ENCODE measurements at places on chromosomes 7 and 10. TPM values are rescaled to one million over a fixed set of nuclear protein-coding genes. Genes with fewer than 3 reads are reported as not detected.

- H3K36me3 ChIP-seq, result no peaks in the 10 kb centered on the region
- no peaks in the 10 kb centered on the region for H3K4me1 ChIP-seq
- no peak for DNase-seq
- H3K4me3 ChIP-seq, result no peak overlapping the region
These were observed 94.5 kb downstream of the PDGFA start for GRCh38 chr7:424961-425793.

DNA sequence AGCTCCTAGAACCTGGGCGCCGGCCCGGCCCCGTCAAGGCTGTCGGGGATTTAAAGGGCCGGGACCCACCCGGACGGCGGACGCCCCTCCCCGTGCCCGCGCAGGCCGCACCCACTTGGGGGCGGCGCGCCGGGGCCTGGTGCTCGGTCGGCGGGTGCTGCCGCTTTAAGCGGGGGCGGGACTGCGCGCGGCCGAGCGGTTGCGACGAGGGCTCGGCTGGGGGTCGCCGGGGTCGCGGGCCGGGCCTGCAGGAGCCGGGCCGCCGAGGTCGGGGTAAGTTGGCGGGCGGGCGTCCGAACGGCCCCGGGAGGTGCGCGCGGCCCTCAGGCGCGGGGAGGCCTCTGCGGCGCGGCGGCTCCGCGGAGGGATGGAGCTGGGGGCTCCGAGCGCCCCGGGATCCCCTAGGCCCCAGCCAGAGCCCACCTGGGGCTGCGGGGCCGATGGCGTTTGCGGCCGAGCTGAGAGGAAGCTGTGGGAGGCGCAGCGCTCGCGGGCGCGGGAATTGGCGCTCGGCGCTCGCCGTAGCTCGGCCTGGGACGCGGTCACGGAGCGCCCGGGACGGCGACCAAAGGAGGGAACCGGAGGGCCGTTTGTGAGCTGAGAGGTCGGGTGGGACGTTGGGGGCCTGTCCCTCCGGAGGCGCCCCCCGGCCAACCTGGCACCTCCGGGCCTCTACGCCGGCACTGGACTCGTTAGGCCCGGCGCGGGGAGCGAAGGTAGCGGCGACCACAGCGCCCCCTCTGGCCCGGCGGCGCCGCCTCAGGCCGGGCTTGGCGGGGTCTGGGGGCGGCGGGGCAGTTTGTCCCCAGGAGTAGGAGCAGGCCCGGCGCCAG lies at the start of gene TRRAP:
Gene TRRAP (plus strand): TSS at position 168 of the 833 bp plus-strand sequence. CDS start 2,619 bp downstream, outside the sequence.
- H3K27ac ChIP-seq, result peak within 1 kb of the TSS; percentile 97
- H3K4me1 ChIP-seq, result peaks cover 11% of the 10 kb centered on the region
- no peaks in the 10 kb centered on the region for H3K27me3 ChIP-seq
- peak; percentile 80 for DNase-seq

DNA sequence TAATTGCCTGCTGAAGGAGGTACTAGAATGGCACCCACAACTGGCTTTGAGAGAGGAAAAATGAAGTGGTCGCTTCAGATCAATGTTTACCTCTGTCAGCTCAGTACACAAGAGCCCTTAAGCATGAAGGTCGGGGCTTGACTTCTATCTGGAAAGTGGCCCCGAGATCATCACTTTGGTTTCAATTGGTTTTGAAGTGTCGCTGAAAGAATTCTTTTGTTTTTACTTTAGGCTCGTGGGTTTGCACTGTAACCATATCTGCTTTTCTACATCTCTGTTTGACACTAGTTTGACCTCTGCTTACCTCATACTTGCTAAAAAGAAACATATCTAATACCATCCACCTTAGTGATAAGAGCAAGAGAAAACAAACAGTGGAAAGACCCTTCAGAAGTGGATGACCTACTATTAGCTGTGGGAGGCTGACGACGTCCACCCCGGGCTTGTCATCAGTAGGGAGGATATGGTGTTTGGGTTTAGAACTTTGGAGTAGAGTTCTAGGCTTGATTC lies 361.8 kb downstream of the GATA3 start:
- H3K36me3 ChIP-seq, result no peaks in the 10 kb centered on the region
- no peaks in the 10 kb centered on the region for H3K4me1 ChIP-seq
- no peak for DNase-seq

DNA sequence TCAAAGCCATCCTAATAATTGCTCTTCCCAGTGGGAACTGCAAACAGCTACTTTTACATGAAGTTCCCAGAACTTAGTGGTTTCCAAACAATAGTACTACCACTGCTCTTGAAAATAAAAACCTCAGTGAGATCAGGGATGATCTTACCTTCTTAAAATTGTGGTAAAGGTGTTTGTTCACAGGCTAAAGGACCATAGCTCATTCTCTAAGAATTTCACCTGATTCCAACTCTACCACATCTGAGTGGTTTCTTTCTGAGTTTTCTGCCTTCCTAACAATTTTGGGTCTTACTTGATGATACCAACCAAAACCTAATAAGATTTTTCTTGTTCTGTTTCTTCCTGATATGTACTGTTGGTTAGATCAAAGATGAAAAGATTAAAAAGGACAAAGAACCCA lies 45.6 kb upstream of the AGBL3 start:
- no peaks in the 10 kb centered on the region for H3K36me3 ChIP-seq
- DNase-seq, result no peak
- H3K27me3 ChIP-seq, result no peaks in the 10 kb centered on the region
- no peak overlapping the region for H3K27ac ChIP-seq

GRCh38 chr10:11539191-11539868 lies 72.1 kb downstream of the USP6NL start:
- no peaks in the 10 kb centered on the region for H3K36me3 ChIP-seq
- H3K27me3 ChIP-seq, result no peaks in the 10 kb centered on the region
- H3K4me1 ChIP-seq, result peaks cover 49% of the 10 kb centered on the region
- peak; percentile 87 for DNase-seq
- peak overlapping the region; percentile 73 for H3K27ac ChIP-seq

GRCh38 chr7:94270772-94271171 lies 123.9 kb upstream of the COL1A2 start:
- H3K4me1 ChIP-seq, result peaks cover 23% of the 10 kb centered on the region
- no peak overlapping the region for H3K4me3 ChIP-seq
- H3K36me3 ChIP-seq, result no peaks in the 10 kb centered on the region
- H3K27me3 ChIP-seq, result no peaks in the 10 kb centered on the region
- DNase-seq, result no peak
- H3K27ac ChIP-seq, result no peak overlapping the region

DNA sequence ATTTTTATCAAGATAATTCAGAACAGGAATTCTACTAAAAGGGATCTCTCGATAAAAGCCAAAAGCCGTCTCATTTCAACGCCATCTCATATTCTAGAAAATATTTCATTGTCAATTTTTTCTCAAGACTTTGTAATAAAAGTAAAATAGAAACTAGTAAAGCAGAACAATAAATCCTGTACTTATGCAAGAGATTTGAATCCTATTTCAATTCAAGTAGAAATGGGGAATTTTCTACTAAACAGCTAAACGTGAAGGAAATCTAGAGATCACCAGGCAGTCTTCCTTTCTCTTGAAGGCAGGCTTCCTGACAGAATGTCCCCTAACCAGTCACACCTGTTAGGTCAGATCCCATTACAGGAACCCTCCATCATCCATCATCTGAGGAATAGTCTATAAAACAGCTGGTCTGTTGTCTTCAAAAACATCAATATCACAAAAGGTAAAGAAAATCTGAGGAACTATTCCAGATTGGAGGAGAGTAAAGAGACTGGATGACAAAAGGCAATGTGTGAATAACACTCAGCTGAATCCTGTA lies 23.7 kb downstream of the USP6NL start:
- H3K27ac ChIP-seq, result peak overlapping the region; percentile 45
- DNase-seq, result no peak
- H3K36me3 ChIP-seq, result peaks cover 4% of the 10 kb centered on the region
- no peak overlapping the region for H3K4me3 ChIP-seq
- H3K27me3 ChIP-seq, result no peaks in the 10 kb centered on the region
- peaks cover 54% of the 10 kb centered on the region for H3K4me1 ChIP-seq

- no peak for DNase-seq
- H3K27me3 ChIP-seq, result no peaks in the 10 kb centered on the region
- H3K36me3 ChIP-seq, result no peaks in the 10 kb centered on the region
- no peak overlapping the region for H3K27ac ChIP-seq
- no peaks in the 10 kb centered on the region for H3K4me1 ChIP-seq
These were observed 70.0 kb upstream of the CC2D2B start for GRCh38 chr10:95837783-95838182.

- H3K27ac ChIP-seq, result no peak overlapping the region
- H3K4me3 ChIP-seq, result no peak overlapping the region
- no peaks in the 10 kb centered on the region for H3K36me3 ChIP-seq
These were observed 507.4 kb downstream of the SORCS3 start for GRCh38 chr10:105148456-105148855.

DNA sequence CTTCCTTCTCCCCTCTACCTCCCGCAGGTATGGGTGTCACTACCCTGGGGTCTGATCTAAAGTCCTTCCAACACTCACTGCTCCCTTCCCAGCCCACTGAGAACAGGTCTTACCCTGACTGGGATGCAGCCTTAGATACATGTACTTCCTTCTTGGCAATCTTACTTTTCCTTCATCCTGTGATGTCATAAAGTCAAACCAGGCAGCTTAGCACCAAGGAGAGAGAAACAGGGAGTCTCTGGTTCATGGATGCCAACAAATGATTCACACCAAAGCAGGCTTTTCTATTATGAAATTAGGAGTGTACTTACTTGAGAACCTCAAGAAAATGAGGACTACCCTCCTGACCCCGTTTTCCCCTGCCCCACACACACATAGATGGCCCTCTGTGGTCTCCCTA lies 111.0 kb upstream of the KMT2E start:
- DNase-seq, result no peak
- no peaks in the 10 kb centered on the region for H3K4me1 ChIP-seq
- peaks cover 22% of the 10 kb centered on the region for H3K27me3 ChIP-seq
- no peak overlapping the region for H3K27ac ChIP-seq

DNA sequence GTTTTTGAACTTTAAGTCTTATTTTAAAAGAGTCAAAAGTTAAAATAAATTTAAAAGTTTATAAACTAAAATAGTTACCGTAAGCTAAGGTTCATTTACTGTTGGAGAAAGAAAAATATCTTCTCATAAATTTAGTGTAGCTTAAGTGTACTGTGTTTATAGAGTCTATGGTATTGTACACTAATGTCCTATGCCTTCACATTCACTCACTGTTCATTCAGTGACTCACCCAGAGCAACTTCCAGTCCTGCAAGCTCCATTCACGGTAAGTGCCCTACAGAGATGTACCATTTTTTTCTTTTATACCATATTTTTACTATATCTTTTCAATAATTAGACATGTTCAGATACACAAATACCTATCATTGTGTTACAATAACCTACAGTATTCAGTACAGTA lies 97.6 kb downstream of the PTN start:
- no peaks in the 10 kb centered on the region for H3K36me3 ChIP-seq
- H3K27me3 ChIP-seq, result no peaks in the 10 kb centered on the region
- H3K4me3 ChIP-seq, result no peak overlapping the region

DNA sequence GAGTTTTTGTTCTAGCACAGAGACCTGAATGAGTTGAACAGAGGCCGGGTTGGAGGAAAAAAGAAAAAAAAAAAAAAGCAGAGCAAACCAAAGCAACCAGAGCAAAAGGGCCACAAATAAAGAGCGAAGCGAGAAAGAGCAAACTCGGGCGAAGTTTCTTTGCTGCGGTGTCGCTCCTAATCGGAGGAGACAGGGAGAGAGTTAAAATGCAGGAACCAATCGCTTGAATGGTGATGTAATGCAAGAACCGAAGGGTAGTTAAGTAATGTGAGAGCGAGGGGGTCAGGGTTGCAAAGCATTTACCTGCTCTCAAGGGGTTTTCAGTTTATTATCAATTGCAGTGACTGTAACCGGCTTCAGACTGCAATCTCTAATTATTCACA lies 271.7 kb downstream of the TRIL start:
- H3K4me3 ChIP-seq, result peak overlapping the region; percentile 61
- H3K27me3 ChIP-seq, result no peaks in the 10 kb centered on the region
- DNase-seq, result peak; percentile 84
- H3K36me3 ChIP-seq, result no peaks in the 10 kb centered on the region

DNA sequence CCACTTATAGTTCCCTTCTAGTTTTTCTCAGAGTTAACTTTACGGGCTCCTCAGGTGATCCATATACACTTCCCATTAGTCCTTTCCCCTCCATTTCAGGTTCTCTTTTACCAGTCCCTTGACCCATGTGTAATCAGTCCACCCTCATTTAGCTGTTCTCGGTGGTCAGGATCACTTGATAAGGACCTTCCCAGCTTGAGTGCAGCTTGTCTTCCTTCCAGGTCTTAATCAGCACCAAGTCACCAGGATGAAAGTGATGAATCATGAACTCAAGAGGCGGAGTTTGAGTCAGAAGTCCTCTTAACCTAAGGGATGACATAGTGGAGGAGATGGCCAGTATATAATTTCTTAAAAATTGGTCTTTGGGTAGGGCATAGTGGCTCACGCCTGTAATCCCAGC lies 63.1 kb upstream of the CNTNAP2 start:
- no peak overlapping the region for H3K27ac ChIP-seq
- H3K4me3 ChIP-seq, result no peak overlapping the region
- H3K4me1 ChIP-seq, result no peaks in the 10 kb centered on the region
- no peaks in the 10 kb centered on the region for H3K27me3 ChIP-seq

DNA sequence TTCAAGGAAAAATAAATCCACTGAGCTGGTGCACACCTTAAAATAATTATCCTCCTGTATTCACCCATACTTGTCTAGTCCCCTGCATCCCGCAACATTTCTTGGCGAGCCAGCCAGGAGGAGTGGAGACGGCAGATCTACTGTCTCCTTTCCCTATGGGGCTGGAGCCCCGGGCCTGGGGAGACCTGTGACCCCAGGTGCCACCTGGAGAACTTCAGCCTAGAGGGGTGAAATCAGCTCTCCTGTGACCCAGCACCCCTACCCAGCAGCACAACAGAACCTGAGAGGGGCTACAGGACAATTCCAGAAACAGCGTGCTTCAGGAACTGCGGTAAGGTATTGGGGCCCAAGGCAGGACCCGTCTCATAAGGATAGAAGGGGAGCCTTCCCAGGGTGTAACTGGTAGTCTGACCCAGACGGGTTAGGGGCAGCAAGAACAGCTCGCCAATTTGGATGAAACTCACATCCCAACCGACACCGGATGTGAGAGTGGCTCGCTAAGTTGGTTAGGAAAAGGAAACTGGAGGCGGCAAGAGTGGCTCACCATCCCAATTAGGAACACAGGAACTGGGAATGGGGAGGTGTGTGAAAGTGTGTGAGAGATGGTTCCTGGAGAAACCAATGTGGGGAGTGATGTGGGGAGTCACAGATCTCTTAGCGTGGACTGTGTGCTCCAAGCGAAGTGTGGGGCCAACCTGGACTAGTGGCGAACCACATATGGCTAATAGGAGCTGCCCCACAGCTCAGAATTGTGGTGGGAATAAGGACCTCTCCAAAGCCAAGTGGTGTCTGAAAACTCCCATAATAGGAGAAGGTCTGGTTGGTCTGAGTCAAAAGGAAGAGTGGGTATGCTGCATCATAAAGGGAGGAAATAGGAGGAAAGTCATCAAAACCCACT lies 15.1 kb upstream of the DENND2A start:
- H3K27me3 ChIP-seq, result no peaks in the 10 kb centered on the region
- no peaks in the 10 kb centered on the region for H3K36me3 ChIP-seq
- no peak for DNase-seq
- H3K4me3 ChIP-seq, result no peak overlapping the region
- H3K27ac ChIP-seq, result no peak overlapping the region

- H3K36me3 ChIP-seq, result no peaks in the 10 kb centered on the region
- peaks cover 7% of the 10 kb centered on the region for H3K27me3 ChIP-seq
- no peak overlapping the region for H3K4me3 ChIP-seq
- no peaks in the 10 kb centered on the region for H3K4me1 ChIP-seq
These were observed 45.5 kb upstream of the C10orf71 start for GRCh38 chr10:49253340-49253906.

CFAP70 gene
- total RNA-seq, result 0.06 TPM

DENND2A gene
- total RNA-seq, result 0.87 TPM

TMEM130 gene
- total RNA-seq, result 0.31 TPM

SYT15 gene
- total RNA-seq, result 0.64 TPM

RELN gene
- total RNA-seq, result not detected

SNX10 gene
- total RNA-seq, result 1.1 TPM

HMX3 gene
- total RNA-seq, result 0.26 TPM

SUMF2 gene
- total RNA-seq, result 159 TPM

Data from A673 (cell line).